ENCODE measurements at places on chromosomes 13 and 19. TPM values are rescaled to one million over a fixed set of nuclear protein-coding genes. Genes with fewer than 3 reads are reported as not detected.

The SPACA4 gene
- polyA plus RNA-seq, result not detected

The SLC15A1 gene
- polyA plus RNA-seq, result 1.3 TPM

The P2RY11 gene
- 9.2 TPM for polyA plus RNA-seq

The TPTE2 gene
- not detected for polyA plus RNA-seq

The PRR20E gene
- not detected for polyA plus RNA-seq

The ZSCAN4 gene
- not detected for polyA plus RNA-seq

The ZNF536 gene
- 0.06 TPM for polyA plus RNA-seq

The MBD3L2 gene
- polyA plus RNA-seq, result not detected

The ALDH16A1 gene
- polyA plus RNA-seq, result 54.8 TPM

The ZNF490 gene
- 1.6 TPM for polyA plus RNA-seq

The ZNF709 gene
- polyA plus RNA-seq, result 0.86 TPM

The POLRMT gene
- polyA plus RNA-seq, result 93.0 TPM

The LILRB3 gene
- not detected for polyA plus RNA-seq

The ZNF888 gene
- polyA plus RNA-seq, result 0.86 TPM

The DHX34 gene
- polyA plus RNA-seq, result 27.2 TPM

The ZNF493 gene
- polyA plus RNA-seq, result 9.0 TPM

The CD177 gene
- 10.0 TPM for polyA plus RNA-seq

The RNF17 gene
- polyA plus RNA-seq, result not detected

The ZNF345 gene
- 3.2 TPM for polyA plus RNA-seq

Measured in H1 (cell line).